Effector memory CD8-positive, alpha-beta T cell (primary cell): ENCODE measurements at places on chromosomes 2 and 18.

- DNase-seq, result peak; percentile 69
Observed at GRCh38 chr18:23231340-23232021, 96.2 kb downstream of the CABLES1 start.

DNA sequence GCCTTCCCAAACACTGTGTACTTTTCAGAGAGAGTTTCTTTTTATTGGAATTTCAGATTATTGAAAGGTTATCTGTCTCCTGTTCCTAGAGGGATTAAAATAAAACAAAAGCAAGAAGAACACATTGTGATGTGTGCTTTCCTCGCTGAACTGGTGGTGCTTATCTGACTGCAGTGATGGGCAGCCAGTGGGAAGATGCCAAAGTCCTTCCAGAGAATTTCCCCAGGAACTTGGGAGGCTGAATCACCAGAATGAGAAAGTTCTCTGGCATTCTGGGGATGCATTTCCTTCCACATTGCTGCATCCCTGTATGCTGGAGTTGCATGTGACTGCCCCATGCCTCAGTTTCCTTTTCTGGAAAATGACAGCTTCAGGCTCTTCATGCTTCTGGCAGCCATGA, 53.9 kb upstream of the SEC11C start:
- no peak for DNase-seq

DNA sequence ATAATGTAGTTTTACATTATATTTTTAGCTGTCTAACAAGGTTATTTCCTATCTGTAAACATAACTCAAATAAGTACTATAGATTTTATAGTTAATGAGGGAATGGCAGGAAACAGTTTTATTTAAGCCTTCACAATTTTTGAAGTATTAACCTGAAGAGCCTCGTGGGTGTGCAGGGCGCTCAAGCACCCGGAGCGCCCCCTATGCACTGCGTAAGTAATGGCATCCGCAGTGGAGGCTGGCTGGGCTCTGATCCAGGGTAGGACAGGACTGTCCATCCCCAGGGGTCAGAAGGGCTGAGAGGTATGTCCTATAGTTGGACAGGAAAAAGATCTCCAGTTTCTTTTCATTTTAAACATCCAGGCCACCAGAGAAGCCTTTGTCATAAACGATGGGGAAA, 8.2 kb upstream of the GBX2 start:
- no peak for DNase-seq

DNA sequence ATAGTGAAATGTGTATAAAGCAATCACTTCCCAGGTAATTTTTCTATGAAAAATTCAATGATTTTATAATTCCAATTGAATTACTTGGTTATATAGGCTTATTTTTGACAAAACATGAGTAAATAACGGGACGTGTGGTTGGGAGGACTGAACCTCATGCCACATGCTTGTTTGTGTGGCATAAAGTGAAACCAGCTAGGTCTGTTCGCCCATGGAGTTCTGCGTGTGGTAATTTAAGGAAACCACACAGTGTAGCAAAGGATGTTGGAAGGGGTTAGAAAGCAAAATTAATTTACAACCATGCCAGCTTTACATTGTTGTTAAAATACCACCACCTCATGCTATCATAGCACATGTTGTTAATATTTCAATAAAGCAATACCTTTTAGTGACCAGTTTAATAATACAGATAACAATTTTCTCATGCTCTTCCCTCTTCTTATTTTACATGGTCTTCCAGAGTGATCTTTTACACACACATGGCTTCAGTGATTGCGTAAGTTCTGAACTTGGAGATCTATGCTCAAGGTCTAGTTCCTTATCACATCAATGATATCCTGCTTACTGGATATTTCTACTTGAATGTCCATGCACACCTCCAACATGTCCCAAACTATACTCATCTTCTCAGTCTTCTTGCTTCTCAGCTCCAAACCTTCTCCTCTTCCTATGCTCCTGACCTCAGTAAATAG, 156.4 kb upstream of the ITGA4 start:
- peak; percentile 45 for DNase-seq

DNA sequence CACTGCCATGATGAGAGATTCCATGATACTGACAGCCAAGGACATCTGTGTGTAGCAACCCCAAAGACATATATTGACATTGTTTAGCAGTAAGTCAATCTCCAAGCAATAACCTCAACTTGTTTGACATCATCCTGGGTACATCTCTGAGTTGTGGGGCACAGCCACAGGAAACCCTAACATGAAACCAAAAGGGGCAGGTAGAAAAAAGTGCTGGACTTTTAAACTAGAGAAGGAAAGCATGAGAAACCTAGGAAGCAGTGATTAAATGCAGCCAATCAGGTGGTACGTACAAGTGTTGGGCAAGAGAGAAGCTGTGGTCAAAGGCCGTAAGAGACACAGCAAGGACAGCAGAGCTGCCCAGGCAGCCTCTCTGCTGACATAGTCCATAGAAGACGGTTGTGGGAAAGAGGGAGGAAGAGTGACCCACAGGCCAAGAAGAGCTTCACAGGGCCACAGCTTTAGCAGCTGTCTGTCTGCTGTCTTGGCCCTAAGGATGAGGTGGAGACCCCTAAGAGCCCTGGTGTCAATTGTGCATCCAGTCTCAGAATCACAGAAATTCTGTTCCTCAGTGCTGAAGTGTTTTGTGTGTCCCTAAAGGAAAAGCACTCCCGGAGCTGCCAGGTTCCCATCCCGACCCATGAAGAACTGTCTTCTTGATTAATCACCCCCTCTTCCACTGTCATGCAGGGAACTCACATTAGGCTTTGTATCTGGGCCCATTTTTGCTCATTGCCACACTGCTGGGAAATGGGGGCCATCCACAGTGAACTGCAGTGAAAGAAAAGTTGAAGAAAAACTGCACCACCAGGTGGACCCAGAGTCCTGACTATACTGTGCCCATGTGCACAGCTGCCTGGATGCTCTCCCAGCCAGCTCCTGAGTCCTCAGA, 25.4 kb upstream of the CHN1 start:
- no peak for DNase-seq

GRCh38 chr18:39786477-39786876, 2168.6 kb upstream of the PIK3C3 start:
- DNase-seq, result no peak

- DNase-seq, result no peak
Observed at GRCh38 chr18:26574958-26575864, 26.9 kb upstream of the KCTD1 start.

- no peak for DNase-seq
Observed at GRCh38 chr2:200376513-200377354, 70.2 kb downstream of the SPATS2L start.

DNA sequence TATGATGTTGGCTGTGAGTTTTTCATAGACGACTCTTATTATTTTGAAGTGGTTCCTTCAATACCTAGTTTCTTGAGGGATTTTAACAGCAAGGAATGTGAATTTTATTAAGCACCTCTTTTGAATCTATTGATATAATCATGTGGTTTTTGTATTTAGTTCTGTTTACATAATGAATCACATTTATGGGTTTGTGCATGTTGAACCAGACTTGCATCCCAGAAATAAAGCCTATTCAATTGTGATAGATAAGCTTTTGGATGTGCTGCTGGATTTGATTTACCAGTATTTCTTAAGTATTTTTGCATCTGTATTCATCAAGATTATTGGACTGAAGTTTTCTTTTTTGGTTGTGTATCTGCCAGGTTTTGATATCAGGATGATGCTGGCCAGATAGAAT, 131.6 kb upstream of the SCN7A start:
- no peak for DNase-seq

- DNase-seq, result no peak
Observed at GRCh38 chr2:130251873-130252620, 53.8 kb upstream of the TUBA3E start.

DNA sequence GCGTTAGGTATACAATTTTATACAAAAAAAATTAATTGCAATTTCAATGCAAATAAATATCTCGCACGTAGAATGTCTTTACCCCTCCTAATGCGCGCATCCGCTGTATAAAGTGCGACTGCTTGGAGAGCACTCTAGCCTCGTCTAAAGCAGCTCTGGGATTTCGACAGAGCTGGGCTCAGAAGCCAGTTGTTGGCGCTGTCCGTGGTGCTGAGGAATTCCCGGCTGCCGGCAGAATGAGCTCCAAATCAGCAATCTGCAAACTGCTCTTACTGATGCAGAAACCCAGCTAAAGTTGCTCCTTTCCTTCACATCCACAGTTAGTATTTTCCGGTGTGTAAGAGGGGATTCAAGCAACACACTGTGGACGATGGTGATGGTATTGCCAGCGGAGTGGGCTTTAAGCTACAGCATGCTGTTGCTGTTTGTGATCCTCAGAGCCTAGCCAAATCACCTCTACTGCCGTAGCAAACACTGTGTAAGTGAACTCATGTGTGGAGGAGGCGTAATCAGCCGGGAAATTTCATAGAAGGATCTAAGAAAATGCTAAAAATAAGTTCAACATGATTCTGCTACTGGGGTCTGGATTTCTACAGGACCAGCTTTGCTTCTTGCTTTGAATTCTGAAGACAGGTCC, at the start of gene VWC2L:
TSS of gene VWC2L (plus strand) at position 137 of the 637 bp plus-strand sequence. CDS start 3,140 bp downstream, outside the sequence.
- DNase-seq, result no peak

GRCh38 chr18:60277855-60278480, 94.6 kb downstream of the MC4R start:
- no peak for DNase-seq

DNA sequence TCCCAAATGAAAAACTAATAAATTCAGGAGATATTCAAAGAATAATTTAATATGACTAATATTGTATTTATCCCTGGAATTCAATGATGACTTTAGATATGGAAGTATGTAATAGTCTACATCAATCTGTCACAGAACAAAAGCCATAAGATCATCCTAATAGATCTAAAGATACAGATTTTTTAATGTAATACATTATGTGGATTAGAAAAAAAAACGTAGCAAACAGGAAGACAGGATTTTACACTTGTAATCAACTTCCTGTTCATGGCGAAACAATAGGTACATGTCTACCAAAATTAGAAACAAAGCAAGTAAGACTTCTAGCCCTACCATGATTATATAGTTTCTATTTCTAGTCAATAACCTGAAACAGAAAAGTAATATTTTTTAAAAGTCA, 192.2 kb downstream of the TTC32 start:
- DNase-seq, result no peak

GRCh38 chr2:22719396-22719795, 665.6 kb upstream of the KLHL29 start:
- DNase-seq, result no peak

GRCh38 chr2:98172951-98173350, 86.0 kb downstream of the VWA3B start:
- no peak for DNase-seq

GRCh38 chr2:173793709-173794565, 171.2 kb downstream of the SP3 start:
- no peak for DNase-seq

DNA sequence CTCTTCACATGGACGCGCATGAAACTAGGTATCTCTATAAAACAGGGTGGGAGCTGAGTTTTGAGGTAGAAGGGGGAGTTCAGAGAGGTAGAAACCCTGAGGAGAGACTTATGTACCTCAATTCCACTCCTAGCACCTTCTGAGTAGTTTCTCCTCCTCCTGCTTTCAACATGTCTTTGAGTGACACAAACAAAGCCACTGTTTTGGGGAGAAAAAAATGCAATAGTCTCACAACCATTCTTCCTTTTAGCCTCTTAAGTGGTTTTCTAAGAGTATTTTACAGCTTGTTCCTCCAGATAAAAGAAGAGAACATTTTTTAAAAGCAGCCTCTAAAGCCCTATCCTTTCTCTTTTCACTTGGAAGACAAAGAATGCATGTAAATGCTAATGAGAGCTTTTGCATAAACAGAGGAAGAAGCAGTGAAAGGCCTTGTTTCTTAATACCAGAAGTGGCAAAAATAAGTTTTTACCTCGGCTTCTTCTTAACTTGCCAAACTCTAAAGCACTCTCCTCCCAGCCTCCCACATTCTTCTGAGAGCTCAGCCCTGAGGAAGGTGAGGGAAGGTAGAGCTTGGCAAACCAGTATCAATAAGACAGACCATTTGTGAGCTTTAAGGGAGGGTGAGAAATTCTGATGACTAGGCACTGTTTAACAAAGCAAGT, 1304.4 kb upstream of the ACVR2A start:
- no peak for DNase-seq
